Ascending aorta (tissue), 2 donors: ENCODE measurements at places on chromosomes 7 and 10.

GRCh38 chr7:2005786-2006185 is 227.0 kb downstream of the MAD1L1 start:
- no peak for DNase-seq

DNA sequence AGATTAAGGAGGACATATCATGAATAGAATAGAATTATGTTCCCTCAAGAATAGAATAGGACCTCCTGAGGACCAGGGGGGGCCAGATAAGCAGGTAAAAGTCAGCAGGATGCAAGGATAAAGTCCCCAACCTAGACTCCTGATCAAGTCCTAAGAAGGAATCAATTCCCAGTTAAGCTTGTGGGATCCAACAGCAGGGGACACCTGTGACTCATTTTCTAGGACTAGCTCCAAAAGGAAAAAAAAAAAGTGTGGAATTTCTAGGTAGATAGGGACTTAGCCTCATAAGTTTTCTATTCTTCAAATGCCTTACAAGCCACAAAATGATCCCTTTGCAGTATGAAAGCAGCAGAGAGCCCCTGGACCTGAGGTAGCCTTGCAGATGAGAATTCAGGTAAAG is 336.2 kb downstream of the WDR11 start:
- DNase-seq = no peak

GRCh38 chr7:47373871-47374451 is 207.9 kb downstream of the TNS3 start:
- no peak for DNase-seq

- no peak for DNase-seq
Measured at GRCh38 chr7:128835231-128835751, 5.1 kb downstream of the FLNC start.

DNA sequence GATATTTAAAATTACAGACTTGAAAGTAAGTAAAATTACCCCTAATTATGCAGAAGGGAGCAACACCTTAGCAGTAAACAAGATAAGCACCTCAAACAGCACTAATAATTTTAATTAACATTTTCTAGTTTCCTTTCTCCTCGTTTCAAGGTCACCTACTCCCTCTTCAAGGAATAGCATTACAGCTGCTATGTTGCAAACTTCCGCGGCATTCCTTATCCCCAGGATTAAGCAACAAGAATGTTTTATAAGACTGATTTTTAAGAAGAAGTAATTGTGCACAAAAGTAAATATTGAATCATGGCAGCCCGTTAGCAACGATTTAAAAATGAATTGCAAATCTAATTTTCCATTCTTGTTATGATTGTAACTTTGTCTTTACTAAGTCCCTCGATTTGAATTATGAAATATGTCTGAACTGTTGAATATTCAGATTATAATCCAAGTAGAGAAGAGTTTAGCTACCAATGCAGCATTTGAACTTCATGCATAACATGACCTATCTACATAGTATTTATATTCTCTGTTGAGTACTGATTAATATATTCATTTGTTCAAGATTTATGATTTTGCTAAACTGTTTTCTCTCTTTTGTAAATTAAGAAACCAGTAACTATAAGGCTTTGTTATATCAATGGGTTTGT is 593.5 kb upstream of the MGMT start:
- DNase-seq = no peak

DNA sequence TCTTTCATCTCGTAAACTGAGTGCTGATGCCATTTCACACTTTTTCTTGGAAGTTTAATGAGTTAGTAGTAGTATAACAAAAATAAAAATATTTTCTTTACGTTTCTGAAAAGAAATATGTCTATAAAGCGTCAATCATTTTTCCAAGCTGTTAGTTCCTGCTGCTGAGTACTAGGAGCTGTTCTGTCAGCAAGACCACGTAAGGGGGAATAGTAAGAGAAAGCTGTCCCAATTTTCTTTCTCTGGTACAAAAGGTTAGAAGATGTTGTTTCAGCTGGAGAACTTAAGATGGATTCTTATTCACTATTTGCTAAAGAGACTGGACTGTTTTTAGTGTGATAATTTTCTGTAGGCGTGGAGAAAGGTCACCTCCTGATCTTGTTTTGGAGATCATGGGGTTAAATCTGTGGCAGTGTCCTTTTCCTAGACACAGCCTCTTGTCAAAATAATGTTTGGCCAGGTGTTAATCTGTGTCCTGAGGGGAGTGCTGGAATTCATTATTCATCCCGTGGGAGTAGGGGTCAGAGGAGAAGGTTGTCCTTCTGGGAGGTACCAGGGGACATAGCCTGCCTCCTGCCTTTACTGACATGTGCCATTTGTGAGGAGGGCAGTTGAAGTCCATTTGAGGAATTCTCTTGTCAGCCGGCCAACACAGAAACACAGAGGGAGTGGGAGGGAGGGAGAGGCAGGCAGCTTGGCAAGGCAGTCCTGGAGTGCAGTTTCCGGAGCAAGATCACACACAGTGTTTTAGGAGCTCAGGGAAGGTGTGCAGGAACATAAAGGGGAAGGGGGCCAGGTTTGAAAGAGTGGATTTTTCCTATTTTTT is 368.7 kb downstream of the AUTS2 start:
- DNase-seq = no peak

- no peak for DNase-seq
Measured at GRCh38 chr7:113267885-113268284, 149.5 kb upstream of the SMIM30 start.

GRCh38 chr10:49144058-49144720 is 10.4 kb upstream of the FAM170B start:
- DNase-seq = no peak
